ENCODE measurements at places on chromosomes 13 and 19.

DNA sequence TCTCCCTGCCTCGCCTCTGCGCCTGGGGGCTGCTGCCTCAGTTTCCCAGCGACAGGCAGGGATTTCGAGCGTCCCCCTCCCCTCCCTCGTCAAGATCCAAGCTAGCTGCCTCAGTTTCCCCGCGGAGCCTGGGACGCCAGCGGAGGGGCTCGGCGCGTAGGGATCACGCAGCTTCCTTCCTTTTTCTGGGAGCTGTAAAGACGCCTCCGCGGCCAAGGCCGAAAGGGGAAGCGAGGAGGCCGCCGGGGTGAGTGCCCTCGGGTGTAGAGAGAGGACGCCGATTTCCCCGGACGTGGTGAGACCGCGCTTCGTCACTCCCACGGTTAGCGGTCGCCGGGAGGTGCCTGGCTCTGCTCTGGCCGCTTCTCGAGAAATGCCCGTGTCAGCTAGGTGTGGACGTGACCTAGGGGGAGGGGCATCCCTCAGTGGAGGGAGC, 722 bp upstream of the ICAM1 start:
- peak; percentile 66 for DNase-seq

DNA sequence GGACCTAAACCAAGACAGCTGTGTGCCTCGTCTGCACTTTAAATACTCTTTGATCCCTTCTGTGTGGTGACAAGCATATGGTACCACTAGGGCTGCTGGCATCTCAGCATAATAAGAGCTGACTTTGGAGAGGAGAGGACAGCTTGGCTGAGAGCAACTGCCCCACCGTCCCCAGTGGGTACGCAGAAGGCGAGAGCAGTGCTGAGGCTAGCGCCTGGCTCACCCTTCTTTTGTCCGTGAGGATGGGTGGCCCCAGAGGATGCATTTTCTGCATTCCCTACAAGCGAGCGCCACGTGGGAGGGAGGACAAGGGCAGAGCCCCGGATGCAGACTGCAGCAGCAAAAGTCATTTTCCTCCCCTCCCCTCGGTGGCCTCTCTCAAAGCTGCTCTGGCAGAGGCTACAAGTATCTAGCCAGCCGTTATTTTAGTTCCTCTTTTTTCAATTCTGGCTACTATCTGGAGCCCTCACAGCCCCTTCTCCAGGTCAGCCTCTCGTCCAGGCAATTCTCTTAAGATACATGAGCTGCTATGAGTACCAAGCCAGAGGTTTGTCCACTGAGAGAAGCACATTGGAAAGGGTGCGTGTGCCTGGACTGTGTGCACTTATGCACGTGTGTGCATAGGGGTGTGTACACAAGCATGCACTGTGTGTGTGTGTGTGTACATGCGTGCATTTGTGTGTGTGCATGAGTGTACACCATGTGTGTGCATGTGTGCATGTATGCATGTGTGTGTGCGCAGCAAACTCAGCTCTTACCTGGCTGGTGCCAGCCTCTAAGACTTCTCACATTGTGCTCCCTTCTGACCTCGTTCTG, 51.3 kb downstream of the RAB20 start:
- DNase-seq: no peak

DNA sequence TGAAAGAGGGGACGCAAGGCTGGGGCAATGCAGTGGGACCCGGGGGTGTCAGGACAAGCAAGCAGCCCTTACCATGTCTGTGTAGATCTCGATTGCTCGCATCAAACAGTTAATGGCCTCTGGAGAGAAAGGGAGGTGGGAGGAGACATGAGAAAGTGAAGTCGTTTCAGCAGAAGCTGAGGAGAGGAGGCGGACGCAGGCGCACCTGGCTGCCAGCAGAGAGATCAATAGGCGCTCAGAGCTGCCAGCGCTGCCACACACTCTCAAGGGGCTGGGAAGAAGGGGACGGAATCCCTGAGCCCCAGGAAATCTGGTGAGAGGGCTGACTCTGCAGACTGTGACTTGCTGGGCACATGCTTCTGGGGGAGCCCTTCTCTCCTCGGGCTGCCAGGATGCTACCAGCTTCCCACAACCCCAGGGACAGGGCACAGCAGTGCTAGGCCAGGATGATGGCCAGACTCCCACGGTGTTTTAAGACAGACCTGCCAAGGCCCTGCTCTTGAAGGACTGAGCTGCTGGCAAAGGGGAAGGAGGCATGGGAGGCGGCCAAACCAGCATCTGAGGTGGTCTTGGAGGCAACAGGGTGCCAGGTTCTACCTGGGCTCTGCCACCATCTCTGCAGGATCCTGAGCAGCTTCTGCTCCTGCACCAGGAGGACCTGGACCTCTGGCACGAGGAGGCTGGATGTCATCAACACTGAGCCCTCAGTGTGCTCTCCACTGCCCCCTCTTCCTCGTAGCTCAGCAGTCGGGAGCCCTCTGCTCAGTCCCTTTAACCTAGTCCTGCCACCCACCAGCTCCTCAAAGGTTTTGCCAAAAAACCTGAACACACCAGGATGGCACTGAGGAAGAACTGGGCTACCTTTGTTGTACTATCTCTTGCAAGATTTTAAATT, 11.7 kb upstream of the KPTN start:
- no peak for DNase-seq

- DNase-seq: no peak
Observed at GRCh38 chr19:7272856-7273578, 21.2 kb downstream of the INSR start.

GRCh38 chr19:13827656-13828055, 32.4 kb downstream of the ZSWIM4 start:
- DNase-seq: no peak

DNA sequence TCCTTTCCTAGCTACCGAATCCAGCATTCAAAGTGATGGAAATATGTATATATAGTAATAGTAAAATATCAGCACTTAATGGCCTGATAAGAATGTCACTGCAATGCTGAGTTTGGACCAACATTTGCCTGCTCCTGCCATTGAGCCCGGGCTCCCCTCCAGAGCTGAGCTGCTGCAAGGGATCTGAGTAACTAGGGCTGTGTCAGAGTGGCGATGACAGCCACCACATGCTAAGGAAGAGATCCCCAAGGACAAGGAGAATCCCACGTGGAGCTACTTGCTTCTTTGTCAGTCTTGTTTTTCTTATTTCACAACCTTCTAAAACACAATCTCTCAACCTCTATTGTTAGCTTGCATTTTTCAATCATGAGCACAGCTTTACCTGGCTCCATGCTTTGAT, 19.5 kb upstream of the ALOX5AP start:
- no peak for DNase-seq

DNA sequence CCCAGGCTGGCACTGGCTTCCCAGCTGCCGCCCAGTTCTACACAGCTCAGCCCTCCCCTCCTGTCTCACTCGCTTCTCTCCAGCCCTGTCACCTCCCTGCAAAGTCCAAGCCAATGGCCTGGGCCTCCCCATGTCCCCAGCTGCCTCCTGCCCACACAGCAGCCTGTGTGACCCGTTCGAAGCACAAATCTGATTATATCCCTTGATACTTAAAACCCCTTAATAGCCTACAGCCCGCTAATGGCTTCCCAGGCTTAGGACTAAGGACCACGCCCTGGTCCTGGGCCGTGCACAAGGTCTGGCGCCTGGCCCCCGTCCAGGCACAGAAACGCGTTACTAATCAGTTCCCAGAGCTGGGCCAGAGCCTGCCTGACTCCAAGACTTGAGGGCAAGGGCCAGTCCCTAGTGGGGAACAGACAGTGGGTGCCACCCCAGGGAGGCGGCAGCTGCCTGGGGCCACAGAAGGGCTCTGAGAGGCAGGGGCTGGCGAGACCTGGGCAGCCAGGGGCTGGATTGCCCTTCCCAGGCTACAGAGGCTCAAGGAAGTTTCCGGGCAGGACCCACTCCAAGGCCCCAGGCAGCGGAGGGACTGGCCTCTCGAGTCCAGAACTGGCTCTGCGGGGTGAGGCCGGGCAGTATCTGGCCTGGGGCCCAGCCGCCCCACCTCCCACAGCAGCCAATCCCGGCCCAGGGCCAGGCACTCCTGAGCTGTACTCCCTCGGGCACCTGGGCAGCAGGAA, 10.4 kb downstream of the XAB2 start:
- DNase-seq: no peak

- no peak for DNase-seq
Observed at GRCh38 chr19:35086455-35086854, 29.2 kb upstream of the FXYD3 start.

DNA sequence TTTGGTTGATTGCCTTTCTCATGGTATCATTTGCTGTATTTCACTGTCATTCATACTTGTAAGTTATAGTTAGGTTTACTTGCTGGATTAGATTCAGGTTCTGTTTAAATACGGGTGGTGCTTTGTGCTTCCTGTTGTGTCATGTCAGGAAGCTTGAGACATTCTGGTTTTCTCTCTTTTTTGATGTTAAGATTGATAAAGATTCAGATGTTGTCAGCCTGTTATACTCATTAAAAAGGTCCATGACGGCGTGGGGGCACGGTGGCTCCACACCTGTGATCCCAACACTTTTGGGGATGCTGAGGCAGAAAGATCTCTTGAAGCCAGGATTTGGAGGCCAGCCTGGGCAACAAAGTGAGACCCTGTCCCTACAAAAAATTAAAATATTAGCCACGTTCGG, 45.7 kb downstream of the NAA16 start:
- peak; percentile 74 for DNase-seq

GRCh38 chr13:111281751-111282311, 38.6 kb upstream of the TEX29 start:
- no peak for DNase-seq

DNA sequence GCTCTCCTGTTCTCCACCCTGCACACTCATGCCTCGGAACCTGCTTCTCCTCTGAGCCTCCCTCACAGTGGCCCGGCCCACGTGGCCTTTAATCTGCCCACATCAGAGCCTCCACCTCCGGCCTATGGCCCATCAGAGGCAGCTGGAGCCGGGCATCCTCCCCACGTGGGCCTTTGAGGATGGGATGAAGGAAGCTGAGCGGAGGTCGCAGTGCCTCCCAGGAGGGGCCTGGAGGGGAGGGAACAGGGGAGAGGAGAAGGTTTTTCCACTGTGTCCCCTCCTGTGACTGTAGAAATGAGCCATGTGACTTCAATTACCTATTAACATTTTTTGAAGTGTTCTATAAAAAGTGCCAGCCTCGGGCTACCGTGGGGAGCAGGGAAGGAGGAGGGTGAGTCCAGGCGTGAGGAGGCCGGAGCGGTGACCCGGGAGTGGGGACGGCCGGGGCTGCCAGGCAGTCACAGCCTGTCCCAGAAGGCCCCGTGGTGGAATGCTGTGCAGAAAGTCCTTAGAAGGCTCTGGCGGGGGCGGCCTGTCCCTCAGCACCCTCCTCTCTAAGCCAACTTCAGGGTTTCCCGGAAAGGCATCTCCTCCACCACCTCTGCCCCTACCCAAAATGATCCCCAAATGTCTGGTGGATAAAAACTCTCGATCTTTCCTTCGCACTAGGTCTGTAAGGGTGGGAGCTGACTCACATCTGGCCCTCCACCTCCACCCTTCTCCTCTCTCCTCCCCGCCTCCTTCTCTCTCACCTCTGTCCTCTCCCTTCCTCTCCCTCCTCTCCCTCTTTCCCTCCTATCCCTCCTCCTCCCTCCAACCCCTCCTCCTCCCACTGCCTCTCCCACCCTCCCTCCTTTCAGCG, 24.8 kb upstream of the SLC1A5 start:
- no peak for DNase-seq

DNA sequence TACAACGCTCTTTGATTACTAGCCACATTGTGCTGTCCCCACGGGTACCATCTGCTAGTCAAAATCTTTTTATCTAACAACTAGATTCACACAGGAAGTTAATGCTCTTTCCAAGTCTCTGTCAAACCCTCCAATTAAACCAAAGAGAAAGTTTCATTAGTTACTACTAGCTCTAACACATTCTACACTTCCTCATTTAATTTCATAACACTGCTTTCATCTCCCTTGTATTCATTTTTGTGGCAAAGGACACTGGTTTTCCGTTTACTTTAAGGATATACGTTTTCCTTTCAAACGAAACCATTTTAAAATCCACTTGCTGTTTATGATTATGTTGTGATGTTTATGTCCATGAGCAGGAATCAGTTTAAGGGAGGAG, 5.3 kb downstream of the DYRK1B start:
- DNase-seq: no peak

DNA sequence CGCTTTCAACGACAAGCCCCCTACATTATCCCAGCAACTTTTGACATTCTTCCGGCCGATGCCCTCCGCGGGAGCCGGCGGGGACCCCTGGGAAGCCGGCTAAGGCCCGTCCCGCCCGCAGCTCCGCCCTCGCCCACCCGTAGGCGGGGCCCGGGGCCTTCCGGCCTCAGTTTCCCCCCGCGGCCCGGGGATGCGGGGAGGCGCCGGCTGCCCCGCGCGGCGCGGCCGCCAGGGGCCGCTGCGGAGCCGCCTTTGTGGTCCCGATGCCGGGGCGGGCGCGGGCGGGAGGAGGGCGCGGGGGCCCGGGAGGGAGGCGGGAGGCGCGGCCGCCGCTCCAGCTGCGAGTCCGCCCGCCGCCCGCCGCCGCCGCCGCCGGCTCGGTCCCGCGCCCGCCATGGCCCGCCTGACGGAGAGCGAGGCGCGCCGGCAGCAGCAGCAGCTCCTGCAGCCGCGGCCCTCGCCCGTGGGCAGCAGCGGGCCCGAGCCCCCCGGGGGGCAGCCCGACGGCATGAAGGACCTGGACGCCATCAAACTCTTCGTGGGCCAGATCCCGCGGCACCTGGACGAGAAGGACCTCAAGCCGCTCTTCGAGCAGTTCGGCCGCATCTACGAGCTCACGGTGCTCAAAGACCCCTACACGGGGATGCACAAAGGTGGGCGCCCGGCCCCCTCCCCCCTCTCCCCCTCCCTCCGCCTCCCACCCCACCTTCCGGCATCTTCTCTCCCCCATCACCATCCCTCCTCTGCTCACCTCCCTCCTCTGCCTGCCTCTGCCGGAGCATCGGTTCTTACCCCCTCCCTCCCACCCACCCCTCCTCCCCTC, at the start of gene CELF5:
CELF5 (plus strand) TSS at position 316 of the 823 bp plus-strand sequence; CDS start at position 395, 79 bp downstream.
- DNase-seq: peak; percentile 43

- DNase-seq: no peak
Observed at GRCh38 chr13:30697177-30697953, 38.0 kb upstream of the ALOX5AP start.

DNA sequence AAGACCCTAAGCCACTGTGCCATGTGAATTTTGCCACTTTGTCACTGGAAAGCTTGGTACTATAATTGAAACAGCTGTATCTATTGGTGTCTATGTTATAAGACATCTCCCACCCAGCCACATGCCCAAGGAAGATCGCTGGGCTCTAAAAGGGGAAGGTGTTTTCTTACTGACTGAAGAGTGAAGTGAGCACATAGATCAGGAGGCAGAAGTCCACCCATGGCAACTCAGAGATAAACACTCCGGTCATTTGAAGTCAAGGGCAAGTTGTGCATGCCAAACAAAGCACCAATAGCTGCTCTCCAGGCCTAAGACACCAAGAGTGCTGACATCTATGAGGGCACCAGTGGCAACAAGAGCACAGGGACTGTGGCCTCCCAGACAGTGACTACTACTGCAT, 153.8 kb downstream of the KCTD12 start:
- DNase-seq: no peak
